ENCODE measurements at places on chromosomes 4 and X. TPM values are rescaled to one million over a fixed set of nuclear protein-coding genes. Genes with fewer than 3 reads are reported as not detected.

The SPANXC gene
- total RNA-seq: 1.0 TPM

The ASB11 gene
- not detected for total RNA-seq

The GAB3 gene
- 0.76 TPM for total RNA-seq

The ZNF718 gene
- 0.45 TPM for total RNA-seq

The FRMD7 gene
- not detected for total RNA-seq

The SPANXA1 gene
- not detected for total RNA-seq

The SHROOM4 gene
- not detected for total RNA-seq

The PRR32 gene
- total RNA-seq: not detected

The MCF2 gene
- total RNA-seq: not detected

The PABPC5 gene
- total RNA-seq: not detected

The HTN1 gene
- not detected for total RNA-seq

The XAGE1A gene
- total RNA-seq: not detected

The MID1 gene
- total RNA-seq: 59.8 TPM

The FAM47E gene
- total RNA-seq: not detected

The GRID2 gene
- not detected for total RNA-seq

The CXorf49B gene
- total RNA-seq: not detected

The CD99 gene
- 256 TPM for total RNA-seq

The ADGRG4 gene
- total RNA-seq: not detected

The KLF8 gene
- not detected for total RNA-seq

The CYP2U1 gene
- 1.7 TPM for total RNA-seq

The SCD5 gene
- 7.3 TPM for total RNA-seq

The MAGEE1 gene
- total RNA-seq: 4.6 TPM

The GCNA gene
- 1.2 TPM for total RNA-seq

The COL4A5 gene
- 14.2 TPM for total RNA-seq

The FAM114A1 gene
- 41.6 TPM for total RNA-seq

The RAB33A gene
- 0.25 TPM for total RNA-seq

The ARHGAP6 gene
- not detected for total RNA-seq

The SPANXB1 gene
- 2.6 TPM for total RNA-seq

Measured in A549 treated with DMSO at 1 μM for 4 hours (cell line).